ENCODE measurements at places on chromosomes 1 and 21.

DNA sequence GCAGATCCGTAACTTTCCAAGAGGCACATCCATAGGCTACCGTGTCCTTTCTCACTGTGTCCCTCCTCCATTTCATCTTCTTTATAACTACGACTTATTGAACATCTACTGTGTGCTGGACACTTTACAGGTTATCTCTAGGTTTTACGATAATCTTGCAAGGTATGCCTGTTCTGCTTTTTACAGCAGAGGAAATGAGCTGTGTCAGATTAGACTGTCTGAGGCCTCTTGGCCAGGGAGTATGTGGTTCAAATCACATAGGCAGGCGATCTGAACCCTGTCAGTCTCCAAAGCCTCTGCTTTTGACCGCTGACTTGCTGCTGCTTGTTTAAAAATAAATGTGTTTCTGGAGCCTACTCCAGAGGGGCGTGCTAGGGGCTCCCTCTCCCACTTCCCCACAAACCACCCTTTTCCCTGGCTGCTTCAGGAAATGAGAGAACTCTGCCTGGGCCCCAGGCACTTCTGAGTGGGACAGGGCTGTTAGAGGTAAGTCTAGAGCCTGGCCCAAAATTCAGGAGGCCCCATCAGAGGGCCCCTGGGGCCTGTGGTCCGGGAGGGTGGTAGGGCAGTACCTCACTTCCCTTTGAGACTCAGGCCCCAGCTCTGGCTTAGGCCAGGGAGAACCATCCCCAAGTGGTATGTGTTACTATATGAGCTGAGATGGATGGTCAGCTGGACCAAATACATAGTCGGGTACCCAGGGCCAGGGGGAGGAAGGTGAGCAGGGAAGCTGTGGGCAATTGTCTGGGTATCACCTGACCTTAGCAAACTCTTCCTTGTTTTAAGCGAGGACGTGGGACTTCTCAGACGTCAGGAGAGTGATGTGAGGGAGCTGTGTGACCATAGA lies 4.4 kb downstream of the PSEN2 start:
- DNase-seq: no peak

GRCh38 chr1:3954170-3955169 lies 54.4 kb upstream of the C1orf174 start:
- no peak for DNase-seq

DNA sequence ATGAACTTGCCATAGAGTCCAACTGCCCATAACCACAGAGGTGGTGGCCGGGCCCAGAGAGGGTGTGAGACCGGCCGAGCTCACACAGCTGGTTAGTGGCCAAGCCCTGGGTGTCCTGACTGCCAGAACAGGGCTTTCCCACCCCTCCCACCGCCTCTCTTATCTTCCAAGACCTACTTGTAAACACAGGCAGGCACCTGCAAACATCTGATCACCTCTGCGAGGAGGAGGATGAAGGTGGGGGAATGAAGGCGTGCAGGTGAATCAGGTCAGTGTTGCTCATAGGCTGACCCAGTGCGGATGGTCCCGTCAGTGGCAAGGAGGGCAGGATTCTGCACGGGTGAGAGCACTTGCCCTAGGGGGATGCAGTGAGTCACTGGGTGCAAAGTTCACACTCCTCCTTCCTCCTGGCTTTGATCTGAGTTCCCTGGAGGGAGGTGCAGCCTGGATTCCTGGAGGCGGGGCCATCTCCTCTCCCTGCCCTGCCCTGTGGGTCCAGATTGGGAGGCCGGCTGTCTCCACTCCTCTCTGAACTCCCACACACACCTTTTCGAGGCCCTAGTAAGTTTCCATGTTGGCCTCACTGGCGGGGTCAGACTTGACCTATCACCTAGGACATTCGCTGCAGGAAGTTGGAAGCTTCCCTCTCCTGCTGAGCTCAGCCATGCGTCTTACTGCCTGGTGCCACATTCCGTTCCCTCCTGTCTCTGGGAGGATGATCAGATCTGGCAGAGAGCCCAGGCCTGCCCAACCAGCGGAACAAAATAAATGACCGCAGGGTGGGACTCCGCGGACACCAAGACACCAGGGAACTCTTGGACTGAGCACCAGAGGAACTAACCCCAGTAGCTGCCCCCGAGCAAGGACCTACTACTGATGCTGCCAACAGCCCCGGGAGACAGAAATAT lies 7.3 kb downstream of the UQCRHL start:
- DNase-seq: no peak

DNA sequence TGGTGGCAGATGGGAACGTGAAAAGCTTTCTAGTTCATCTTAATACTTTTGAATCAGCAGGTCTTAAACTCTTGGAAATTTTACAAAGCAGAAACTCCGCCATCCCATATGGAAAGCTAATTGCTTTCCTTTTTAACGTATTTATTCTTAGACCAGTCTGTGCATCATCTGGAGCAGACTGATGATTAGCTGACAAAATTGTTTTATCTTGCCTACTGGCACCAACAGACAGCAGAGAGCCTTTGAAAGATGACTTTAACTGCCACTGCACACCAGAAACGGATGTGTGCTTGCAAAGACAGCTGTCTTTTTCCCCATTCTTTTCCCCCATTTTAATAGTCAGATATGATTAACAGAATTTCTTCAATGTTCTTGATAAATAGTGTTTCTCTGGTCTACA lies 97.0 kb downstream of the PLD5 start:
- no peak for DNase-seq

DNA sequence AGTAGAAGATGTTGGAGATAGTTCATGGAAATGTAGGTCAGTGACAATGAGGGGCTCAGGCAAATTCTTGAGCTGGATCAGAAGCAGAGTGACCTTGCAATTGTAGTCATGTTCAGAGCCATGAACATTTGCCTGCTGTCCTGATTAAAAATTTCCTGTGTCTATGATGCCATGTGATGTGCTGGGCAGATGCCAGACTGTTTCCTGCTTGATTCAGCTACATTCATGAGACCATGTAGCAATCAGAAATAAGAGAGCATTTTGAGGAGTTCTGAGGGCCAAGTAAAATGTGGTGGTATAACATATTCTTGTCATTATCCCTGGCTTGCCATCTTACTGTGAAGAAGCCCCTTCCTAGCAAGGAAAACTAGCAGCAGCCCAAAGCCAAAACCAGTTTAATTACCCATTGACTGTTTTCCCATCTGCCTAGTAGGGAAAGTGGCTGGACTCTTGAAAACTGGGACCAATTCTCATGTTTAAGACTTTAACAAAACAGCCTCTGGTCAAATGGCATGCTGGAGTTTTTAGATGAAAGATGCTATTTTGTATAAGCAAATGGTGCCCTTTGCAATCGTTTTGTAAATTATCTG lies 118.3 kb downstream of the NOS1AP start:
- DNase-seq: no peak

DNA sequence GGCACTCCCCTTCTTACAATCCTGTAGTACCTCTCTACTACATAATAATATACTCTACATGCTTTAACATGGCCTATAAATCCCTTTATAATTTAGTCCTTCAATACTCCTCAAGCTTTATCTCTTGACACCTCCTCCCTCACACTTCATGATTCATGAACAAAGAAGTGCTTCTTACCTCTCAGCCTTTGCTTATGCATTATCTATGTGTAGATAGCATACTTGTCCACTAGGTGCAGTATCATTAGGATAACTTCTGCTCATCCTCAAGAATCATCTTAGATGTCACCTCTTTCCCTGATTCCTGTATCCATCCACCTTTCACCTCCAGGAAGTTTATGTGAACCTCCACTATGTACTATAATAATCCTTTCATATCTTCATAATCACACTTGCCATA lies 74.4 kb downstream of the COL24A1 start:
- no peak for DNase-seq

- no peak for DNase-seq
These were observed 354.1 kb upstream of the C1orf87 start for GRCh38 chr1:60427701-60428100.

GRCh38 chr1:103457886-103458455 lies 67.5 kb upstream of the RNPC3 start:
- DNase-seq: no peak

- no peak for DNase-seq
These were observed 340.0 kb downstream of the NPHP4 start for GRCh38 chr1:5651964-5652821.

DNA sequence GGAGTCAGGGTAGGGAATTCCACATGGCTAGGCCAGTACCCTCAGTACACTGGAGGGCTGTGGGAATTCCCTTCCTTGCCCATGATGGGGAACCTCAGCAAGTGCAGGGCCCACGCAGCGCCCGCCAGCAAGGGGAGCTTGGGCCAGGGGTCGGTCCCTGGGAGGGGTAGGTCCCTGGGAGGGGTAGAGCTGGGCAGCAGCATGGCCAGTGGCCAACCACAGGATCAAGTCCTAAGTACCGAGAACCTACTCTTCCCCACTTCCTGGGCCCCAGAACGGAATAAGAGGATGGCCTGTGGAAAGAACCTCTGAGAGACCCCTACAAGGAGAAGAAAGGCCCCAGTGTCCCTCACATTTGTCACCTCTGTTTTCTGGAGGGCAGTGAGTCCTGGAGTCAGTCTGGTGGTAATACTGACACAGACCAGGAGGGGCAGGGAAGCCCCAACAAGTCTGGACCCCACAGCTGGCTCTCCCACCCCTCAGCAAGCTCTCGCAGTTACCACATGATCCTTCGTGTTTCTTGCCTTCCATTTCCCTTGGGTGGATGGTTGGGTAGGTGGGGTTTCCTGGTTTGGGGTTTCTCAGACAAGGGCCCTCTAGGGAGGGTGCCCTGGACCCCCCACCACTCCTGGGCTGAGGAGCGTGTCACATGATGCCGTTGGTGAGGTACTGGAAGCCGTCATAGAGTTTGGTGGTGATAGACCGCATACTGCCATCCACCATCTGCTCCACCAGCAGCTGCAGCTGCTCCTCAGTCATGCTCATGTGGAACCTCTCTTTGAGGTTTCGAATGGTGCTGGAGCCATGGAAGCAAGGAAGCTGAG lies 10.3 kb downstream of the ZNF687 start:
- no peak for DNase-seq

GRCh38 chr1:181257117-181257516 lies 168.6 kb downstream of the IER5 start:
- no peak for DNase-seq
